Stimulated activated CD4-positive, alpha-beta T cell treated with anti-CD3 and anti-CD28 coated beads, Interleukin-1b, Interleukin-23, amount 100 ng/mL, for 1 hour (primary cell): ENCODE measurements at places on chromosomes 7 and 10.
A peak's percentile ranks its signal among the peaks of the same experiment; 100 is the strongest.

GRCh38 chr7:74021546-74022320, 6.2 kb upstream of the ELN start:
- no peak for DNase-seq

GRCh38 chr10:94607111-94607510, 61.5 kb downstream of the HELLS start:
- no peak for DNase-seq

GRCh38 chr10:36281831-36282331, 639.8 kb upstream of the FZD8 start:
- no peak for DNase-seq

DNA sequence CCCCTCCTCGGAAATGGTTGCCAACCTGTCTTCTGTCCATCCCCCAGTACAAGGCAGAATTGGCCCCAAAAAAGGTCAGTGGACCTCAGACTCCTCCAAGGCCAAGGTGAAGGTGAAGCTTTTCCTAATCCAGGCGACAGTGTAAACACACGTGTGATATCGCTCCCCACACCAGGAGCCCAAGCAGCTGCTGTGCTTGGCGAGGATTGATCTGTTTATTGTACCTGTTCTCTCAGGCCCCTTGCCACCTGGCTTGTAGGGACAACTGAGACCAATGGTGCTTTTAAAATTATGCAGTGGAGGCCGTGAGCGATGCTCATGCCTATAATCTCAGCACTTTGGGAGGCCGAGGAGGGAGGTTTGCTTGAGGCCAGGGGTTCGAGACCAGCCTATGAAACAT, 66.1 kb upstream of the GTF2IRD1 start:
- DNase-seq = no peak

GRCh38 chr7:93973134-93973533, 31.0 kb downstream of the BET1 start:
- no peak for DNase-seq

GRCh38 chr7:42831718-42832522, 80.0 kb downstream of the C7orf25 start:
- DNase-seq = no peak

DNA sequence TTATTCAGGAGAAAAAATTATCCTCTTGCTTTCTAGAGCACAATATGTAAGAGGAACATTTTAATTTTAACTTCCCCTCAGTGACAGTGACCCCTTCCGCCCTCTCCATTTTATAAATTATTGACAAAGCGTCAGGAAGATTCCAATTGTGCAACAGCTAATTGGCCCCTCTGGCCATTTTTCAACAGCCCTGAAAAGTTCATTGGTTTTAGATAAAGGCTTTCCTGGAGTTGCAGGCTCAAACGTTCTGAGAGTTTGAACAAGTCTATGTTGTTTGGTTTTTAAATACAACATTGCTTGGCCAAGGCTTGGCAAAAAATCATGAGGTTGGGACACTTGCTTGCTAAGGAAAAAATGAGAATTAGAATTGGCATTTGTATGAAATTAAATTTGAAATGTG, 422.2 kb upstream of the ANKRD30A start:
- no peak for DNase-seq

DNA sequence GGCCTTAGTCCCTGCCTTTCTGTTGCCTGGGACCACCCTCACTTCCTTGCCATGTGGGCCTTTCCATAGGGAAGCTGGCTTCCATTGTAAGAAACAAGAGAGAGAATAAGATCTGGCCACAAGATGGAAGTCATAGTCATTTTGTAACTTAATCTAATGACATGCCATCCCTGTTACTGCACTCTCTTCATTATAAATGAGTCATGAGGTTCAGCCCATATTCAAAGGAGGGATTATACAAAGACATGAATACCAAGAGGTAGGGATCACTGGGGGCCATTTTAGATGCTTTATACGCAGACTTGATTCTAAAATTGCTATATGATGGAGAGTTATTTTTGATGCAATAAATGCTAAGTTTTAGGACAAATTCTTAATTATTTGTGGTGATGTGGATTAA, 75.2 kb upstream of the CELF2 start:
- no peak for DNase-seq

DNA sequence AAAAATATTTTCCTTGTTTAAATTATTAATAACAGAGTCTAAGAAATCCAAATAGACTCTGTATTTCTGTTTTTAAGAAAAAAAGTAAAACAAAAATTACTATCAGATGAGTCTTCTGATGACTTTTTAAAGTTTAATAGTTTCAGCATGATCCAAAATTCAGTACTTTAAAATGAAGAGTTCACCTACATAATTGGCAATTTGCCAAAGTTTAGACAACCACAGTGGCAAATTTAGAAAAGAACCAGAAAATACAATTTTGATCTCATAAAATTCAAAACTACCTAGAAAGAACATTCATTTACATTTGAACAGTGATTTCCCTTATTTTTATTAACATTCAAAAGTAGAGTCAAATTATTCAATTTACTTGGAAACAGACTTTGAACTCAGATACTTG, 56.1 kb downstream of the AGMO start:
- DNase-seq = no peak

- DNase-seq = no peak
These were observed 19.8 kb upstream of the NXPH1 start for GRCh38 chr7:8413600-8413999.

GRCh38 chr7:113279256-113279655, 160.9 kb upstream of the SMIM30 start:
- DNase-seq = no peak

- DNase-seq = peak; percentile 46
These were observed 5.1 kb upstream of the ELFN1 start for GRCh38 chr7:1664711-1665548.

- no peak for DNase-seq
These were observed 18.8 kb upstream of the FAM170B start for GRCh38 chr10:49152663-49153062.

- DNase-seq = no peak
These were observed 350.8 kb downstream of the KCNMA1 start for GRCh38 chr10:77286531-77287508.

GRCh38 chr10:132151286-132151950, 35.3 kb upstream of the DPYSL4 start:
- DNase-seq = no peak

- no peak for DNase-seq
These were observed 926.7 kb upstream of the ZNF722 start for GRCh38 chr7:63071920-63072319.

DNA sequence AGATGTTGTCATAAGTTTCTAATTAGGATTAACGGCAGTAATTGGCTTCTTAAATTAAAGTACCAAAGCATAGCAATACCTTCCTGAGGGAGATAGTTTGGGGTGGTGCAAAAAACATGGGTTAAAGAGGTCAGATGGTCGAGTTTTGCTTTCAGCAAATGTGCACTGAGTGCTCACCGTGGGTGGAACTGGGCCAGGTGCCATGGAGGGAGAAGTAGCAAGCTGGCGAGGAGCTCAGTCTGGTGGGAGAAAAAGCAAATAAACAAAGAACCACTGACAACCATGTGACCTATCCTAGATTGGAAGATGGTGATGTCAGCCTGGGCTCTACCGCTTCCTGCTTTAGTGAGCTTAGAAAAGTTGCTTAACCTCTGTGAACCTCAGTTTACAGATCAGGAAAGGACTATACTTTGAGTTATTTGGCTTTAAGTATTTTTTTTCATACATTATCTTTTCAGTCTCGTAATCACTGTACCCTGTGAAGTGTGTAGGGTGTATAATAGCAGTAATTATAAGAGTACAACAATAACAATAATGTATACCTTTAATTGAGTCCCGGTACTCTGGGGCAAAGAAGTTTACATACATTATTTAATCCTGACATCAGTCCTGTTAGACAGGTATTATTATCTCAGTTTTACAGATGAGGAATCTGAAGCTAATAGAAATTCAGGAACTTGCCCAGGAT, 69.0 kb upstream of the PDCD4 start:
- no peak for DNase-seq

DNA sequence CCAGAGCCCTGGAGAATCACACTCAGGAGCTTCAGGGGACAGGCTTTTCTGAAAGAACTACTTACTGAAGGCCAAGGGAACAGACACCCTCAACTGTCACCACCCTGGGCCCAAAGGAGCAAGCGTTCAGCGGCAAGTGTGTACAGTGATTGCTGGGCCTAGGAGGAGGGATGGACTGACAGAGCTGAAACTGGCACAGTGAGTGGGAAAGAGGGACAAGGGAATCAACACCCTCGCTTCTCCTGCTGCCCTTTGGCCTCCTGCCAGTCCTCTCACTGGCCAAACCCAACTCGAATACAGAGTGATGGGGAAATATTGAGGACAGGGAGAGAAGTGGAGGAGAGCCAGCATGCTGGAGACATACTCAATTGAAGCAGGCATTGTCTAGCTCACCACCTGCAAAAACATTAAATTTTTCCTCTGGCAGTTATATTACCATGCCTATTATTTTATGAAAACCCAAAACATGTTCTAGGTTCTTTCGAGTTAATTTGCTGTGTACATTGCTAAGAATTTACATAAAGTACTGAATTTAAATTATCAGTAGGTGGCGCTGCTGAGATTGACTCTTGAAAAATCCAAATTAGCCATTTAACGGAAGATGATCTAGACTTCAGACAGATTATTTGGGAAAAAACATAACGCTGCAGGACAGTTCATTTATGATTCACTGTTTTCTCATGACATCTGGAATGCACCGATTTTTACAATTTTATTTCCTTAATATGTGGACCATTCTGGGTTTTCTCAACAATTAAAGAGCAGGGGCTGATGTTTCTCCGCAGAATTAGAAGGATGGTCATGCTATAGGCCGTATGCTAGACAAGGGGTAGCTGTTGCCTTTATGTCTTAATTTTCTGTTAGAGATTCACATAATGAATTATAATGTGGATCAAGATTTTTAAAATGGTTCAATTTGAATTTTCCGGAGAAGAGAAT, 14.7 kb upstream of the TMEM236 start:
- no peak for DNase-seq

- DNase-seq = no peak
These were observed 92.1 kb downstream of the BTRC start for GRCh38 chr10:101446071-101446470.

GRCh38 chr10:43041422-43042342, 35.2 kb upstream of the RET start:
- DNase-seq = no peak

- DNase-seq = no peak
These were observed 253.9 kb downstream of the PPP1R3A start for GRCh38 chr7:113664867-113665266.

DNA sequence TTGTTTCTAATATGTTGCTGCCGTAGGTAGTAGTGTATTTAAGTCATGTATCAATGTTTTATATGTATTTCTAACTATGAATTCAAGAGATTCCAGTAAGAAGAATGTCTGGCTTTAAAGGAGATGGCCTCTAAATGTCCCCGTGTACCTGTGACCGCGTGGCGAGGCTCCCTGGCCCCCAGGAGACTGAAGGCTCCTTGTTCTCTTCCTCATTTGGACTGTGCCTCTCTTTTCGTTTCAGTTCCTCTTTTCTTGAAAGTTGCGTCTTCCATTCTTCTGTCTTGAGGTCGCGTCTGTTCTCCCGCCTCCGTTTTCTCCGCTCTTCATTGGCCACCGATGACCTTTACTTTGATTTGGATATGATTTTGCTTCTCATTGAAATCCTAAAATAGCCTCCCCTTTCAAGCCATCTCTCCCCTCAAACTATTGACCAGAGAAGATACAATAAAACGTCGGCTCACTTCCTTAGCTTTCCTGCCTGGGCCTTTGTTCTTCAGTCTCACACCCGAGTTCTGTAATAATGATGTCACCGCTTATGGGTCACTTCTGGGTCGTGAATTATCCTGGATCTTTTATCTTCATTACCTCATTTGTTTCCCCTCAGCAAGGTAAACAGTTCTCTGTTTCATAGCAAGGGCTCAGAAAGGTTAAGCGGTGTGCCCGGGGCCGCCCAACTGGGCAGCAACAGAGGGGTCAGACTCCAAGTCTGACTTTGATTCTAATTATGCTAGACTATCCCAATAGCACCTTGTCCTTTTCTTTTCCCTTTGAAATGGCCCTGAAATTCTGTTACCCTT, 28.7 kb downstream of the WIPI2 start:
- DNase-seq = no peak

- no peak for DNase-seq
These were observed 150.8 kb downstream of the AGMO start for GRCh38 chr7:15411019-15411418.

DNA sequence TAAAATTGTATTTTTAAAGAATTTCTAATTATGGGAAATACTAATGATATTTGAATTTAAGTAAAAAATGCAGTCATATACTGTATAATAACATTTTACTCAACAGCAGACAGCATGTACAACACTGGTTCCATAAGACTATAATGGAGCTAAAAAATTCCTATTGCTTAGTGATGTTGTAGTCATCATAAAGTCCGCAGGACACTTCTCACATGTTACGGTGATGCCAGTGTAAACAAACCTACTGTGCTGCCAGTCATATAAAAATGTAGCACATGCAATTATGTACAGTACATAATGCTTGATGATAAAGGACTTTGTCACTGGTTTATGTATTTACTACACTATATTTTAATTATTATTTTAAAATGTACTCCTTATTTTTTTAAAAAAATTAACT, 629.3 kb downstream of the IPMK start:
- DNase-seq = no peak

DNA sequence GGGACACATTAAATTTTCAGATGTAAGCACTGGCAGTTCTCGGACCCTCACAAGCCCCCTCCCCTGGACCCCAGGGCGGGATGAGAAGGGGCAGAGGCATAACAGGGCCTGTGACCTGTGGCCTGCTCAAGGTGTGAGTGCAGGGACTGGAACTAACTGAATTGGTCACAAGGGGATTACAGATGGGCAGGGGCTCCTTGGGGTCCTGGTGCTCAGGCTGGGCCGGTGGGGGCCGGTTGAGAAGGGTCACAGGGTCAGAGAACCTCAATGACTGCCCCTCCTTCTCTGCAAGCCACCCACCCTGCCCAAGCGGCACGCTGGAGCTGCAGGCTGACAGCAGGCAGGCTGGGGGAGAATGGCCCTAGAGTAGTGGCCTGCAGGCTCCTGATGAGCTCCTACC, 80.8 kb upstream of the PCBD1 start:
- no peak for DNase-seq

DNA sequence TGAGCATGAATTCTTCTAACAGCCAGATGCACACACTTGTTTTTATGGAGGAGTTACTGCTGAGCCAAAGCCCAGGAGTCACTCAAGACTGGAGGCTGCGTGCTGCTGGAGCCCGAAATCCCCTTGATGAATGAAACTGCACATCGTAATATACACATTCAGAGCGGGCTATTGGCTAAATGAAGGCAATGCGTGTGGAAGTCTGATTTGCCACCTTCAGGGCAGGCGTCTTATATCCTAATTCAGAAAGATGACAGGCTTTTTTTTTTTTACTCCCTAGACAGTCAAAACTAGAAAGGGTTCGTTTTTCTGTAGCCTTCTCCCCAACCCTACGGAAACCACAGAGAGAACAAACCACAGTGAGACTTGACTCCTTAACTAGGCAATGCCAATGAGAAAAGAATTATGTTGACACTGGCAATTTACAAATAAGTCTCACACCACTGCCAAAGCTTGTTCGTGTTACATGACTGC, 227.2 kb upstream of the KLF14 start:
- DNase-seq = peak; percentile 39
